ENCODE measurements at places on chromosomes 1 and 21. TPM values are rescaled to one million over a fixed set of nuclear protein-coding genes. Genes with fewer than 3 reads are reported as not detected.

Gene E2F2
- total RNA-seq, result 5.8 TPM

GRCh38 chr1:225470211-225471108, 42.6 kb upstream of the LBR start:
- no peaks in the 10 kb centered on the region for H3K36me3 ChIP-seq
- H3K4me3 ChIP-seq, result no peak overlapping the region
- H3K4me1 ChIP-seq, result peaks cover 21% of the 10 kb centered on the region
- H3K27ac ChIP-seq, result no peak overlapping the region
- DNase-seq, result no peak
- no peaks in the 10 kb centered on the region for H3K27me3 ChIP-seq

DNA sequence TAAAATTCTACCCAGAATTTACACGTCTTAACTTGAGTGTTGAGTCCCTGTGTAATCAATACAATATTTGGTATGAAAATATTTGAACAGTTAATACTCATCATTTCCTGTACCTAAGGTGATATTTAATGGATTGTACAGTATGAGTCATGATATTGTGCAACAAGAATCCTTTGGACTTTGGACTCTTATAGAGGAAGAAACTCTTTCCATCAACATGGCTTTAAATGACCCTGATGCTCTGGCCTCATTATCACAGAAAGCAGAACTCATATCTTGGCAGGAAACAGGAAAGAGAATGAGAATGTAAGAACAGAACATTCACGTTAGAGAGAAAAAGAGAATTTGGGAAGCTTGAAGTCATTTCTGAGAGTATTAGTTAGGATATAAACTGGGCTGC, 168.8 kb upstream of the B3GALT2 start:
- no peaks in the 10 kb centered on the region for H3K4me1 ChIP-seq
- H3K36me3 ChIP-seq, result no peaks in the 10 kb centered on the region
- DNase-seq, result no peak
- no peak overlapping the region for H3K4me3 ChIP-seq
- H3K27ac ChIP-seq, result no peak overlapping the region

GRCh38 chr1:23619299-23620188, 60.2 kb upstream of the ID3 start:
- no peak for DNase-seq
- peaks cover 5% of the 10 kb centered on the region for H3K4me1 ChIP-seq
- H3K4me3 ChIP-seq, result peak overlapping the region; percentile 9
- peaks cover 15% of the 10 kb centered on the region for H3K27me3 ChIP-seq

All from spinal cord (tissue), 10 donors.